ENCODE measurements at places on chromosomes 7 and 10.

DNA sequence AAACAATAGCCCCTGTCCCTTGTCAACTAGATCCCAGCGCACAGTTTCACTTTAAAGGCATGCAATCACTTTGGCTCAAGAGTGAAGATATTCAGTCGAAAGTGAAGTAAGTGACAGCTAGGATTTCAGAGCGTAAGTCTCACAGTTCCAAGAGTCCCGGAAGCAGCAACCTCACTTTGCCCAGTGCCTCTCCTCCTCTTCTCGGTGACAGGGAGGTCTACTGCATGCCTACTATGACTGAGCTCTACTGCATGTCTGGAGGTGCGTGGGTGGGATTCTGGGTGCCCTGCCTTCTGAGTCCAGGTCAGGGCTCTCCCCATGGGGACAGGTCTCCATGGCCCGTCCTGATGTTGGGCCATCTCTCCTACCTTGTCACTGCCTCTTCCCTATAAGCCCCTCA is 17.0 kb downstream of the PRKCQ start:
- DNase-seq, result peak; percentile 47

- no peak for DNase-seq
These were observed 129.1 kb downstream of the SEPTIN14 start for GRCh38 chr7:55733241-55734140.

DNA sequence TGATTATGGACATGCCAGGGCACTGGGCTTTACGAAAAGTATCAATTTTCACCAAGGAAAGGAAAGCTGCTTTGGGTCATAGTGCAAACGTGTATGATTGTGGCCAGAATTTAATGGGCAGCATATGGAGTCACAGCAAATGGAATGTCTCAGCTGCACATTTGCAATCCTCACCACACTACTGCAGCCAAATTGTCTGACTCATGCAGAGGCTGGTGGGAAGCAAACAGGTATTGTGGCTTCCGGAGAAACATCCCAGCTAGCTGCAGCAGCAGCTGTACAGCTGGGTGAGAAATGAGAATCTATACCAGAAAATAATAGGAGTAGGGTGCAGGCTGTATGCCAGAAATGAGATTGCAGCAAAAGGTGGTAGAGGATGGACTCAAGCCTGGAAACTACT is 374.7 kb upstream of the VWC2 start:
- no peak for DNase-seq

- DNase-seq, result no peak
These were observed 87.2 kb upstream of the HPS1 start for GRCh38 chr10:98533746-98534445.

GRCh38 chr7:111718886-111719285 is 156.6 kb upstream of the IMMP2L start:
- DNase-seq, result no peak

- DNase-seq, result no peak
These were observed 350.7 kb upstream of the ZMIZ1 start for GRCh38 chr10:78718032-78718572.

DNA sequence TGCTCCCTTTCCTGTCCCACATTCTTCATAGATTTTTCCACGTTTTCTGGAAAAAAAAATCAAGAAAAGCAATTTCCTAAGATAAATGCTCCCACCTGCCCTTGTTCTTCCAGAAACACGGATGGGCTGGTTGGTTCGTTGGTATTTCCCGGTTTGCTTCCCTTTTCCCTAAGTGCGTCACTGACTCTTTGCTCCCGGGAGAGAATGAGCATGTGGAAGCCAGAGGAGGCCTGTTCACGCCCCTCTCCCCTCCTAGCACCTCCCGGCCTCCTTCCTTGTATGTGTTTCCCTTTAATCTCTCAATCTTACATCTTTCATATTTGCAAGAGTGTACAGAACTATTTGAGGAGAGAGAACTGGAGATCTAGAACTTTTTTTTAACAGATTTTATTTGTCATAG is 442.0 kb downstream of the GFRA1 start:
- DNase-seq, result no peak

DNA sequence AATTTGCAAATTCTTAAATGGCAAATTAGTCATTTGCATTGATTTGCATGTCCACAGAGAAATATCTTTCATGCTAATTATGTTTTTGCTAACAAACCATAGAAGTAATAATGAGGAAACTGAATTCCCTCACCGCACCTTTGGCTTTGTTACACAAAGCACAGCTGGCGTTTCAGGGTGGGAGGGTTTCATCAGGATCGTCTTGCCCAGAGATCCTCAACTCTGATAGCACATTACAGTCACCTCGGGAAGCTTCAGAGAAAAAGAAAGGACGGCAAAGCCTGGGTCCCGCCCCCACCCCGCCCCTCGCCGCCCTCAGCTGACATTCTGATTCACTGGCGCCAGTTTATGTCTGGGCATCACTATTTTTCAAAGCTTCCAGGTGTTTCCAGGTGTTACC is 119.4 kb downstream of the PTPRN2 start:
- no peak for DNase-seq

DNA sequence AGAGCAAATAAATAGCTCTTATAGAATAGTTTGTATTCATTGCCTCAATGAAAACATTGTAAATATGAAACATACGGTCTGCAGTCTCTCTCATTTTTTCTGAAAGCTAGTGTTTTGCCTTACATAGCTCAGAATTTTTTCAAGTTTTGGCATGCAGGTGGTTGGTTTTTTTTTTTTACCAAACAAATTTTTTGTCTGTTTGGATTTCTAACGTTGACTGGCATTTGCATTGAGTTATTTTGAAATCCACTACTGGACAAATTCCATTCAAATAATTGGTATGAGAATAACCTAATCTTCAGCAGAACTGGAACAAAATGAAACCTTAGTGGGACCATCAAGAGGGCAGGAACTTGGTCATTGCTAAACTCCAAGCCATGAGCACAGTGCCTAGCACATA is 107.6 kb upstream of the SAMD8 start:
- no peak for DNase-seq

DNA sequence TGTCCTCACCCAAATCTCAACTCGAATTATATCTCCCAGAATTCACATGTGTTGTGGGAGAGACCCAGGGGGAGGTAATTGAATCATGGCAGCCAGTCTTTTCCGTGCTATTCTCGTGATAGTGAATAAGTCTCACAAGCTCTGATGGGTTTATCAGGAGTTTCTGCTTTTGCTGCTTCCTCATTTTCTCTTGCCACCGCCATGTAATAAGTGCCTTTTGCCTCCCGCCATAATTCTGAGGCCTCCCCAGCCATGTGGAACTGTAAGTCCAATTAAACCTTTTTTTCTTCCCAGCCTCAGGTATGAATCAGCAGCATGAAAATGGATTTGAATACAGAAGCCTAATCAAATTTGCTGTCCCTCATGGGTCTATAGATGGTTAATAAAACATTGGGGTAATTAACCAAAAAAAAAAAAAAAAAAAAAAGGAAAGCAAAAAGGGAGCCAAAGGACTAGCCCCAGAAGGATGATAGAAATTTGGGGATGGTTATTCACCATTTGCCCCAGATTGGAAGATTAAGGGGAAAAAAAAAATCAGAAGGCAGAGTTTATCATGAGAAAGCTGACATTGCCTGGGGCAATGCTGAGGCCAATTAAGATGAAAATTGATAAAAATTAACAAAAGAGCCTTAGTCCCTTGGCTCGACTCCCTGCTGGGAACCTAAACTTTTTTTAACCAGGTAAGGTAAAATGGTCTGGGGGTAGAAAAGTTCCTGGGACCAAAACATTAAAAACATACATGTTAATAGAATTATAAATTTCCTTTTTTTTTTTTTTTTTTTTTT is 27.6 kb downstream of the AVL9 start:
- DNase-seq, result no peak

GRCh38 chr10:126551202-126551601 is 119.3 kb downstream of the C10orf90 start:
- no peak for DNase-seq

DNA sequence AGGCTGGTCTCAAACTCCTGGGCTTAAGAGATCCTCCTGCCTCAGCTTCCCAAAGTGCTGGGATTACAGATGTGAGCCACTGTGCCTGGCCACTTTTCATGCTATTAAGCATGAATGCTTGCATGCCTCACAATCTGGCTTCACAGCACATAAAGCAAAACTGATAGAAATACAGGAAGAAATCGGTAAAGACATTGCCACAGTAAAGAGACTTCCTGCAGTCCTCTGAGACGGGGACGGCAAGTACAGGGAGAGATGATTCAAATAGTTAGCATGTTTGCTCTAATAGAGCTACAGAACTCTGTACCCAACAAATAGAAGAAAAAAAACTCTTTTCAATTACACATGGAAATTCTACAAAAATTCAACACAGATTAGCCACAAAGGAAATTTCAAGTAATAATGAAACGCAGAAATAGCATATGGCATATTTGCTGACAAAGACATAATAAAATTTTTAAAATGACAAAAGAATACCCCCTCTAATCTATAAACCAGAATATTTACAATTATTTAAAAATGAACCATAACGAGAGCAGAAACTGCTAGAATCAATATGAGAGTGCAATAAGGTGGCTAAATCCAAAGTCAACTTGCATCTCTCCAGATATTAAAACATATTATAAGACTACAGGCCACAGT is 32.3 kb downstream of the CARD11 start:
- DNase-seq, result no peak

DNA sequence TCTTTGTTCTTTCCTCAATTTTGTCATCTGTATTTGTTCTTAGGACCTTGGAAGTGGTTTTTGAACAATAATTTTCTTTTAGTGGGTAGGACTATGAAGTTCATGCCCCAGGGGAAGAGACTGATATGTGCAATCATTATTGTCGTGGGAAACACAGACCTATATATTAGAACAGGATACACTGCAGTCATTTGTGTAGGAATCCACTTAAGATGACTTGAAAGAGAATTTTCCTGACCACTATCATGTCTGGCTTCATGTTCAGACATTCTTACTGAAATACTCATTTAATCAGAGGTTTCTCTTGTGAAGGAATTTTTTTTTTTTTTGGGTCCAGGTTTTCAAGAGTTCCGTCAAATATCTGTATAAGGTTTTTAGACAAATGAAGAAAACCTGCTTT is 163.6 kb downstream of the SUGCT start:
- DNase-seq, result no peak

DNA sequence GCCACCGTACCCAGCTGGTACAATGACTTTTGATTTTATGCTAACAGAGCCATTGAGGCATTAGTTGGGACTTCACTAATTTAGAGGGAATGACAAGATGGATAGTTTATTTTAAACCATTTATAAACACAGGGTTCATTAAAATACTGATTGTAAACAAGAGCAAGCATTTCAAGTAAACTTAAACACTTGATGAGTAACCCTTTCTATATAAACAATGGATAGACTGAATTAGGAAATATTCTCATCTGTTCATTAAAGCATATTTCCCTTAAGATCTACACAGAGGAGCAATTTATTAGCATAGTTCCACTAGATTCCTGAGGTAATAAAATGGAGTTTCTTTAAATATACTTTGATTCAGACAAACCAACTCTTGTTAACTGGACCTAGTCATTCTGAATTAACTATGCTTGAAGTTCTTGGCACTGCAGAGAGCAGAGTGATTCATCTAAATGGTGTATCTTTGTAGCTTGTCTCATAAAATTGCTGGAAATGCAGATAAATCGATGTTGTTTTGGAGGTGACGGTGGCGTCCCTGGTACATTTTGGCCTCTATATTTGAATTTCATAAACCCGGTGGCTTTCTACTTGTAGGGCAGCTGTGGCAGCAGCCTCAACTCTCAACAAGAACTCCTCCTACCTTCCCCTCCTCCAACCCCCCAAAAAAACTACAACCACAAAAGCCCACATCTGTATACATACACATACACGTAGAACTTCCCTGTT is 15.4 kb upstream of the VDAC2 start:
- no peak for DNase-seq

DNA sequence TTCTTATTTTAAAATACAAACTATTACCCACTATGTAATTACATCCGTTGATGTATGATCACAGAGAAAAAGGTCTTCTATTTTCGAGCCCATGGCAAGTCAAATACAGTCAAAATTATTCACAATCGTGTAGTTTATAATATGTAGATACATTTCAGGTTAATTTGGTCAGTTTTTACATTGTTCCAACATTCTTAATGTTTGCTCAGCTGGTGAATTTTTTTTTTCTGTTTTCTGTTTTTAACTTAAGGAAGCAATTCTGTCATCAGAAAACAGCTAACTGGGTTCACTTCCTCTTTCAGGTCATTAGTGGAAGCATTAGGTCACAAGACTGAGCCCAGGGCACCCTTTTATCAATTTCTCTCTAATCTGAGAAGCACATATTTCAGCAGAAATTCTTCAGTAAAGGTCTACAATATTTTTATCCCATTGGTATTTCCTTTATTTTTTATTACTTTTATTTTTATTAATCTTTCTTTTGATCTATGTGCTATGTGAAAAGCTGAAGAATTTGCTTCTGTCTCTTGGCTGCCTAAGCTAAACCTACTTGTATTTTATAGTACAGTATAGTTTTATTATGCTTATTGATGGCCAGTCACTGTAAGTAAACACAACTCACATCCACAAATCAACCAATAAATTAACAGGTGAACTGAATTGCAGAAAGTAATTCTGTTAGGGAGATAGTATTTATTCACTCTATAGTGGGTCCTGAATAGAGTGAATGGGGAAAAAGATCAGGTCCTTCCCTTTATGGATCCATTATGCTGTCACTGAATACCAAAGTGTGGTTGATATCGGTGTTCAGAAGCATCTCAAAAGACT is 84.6 kb downstream of the ICA1 start:
- peak; percentile 72 for DNase-seq

GRCh38 chr7:123974326-123974908 is 49.4 kb downstream of the SPAM1 start:
- DNase-seq, result no peak

DNA sequence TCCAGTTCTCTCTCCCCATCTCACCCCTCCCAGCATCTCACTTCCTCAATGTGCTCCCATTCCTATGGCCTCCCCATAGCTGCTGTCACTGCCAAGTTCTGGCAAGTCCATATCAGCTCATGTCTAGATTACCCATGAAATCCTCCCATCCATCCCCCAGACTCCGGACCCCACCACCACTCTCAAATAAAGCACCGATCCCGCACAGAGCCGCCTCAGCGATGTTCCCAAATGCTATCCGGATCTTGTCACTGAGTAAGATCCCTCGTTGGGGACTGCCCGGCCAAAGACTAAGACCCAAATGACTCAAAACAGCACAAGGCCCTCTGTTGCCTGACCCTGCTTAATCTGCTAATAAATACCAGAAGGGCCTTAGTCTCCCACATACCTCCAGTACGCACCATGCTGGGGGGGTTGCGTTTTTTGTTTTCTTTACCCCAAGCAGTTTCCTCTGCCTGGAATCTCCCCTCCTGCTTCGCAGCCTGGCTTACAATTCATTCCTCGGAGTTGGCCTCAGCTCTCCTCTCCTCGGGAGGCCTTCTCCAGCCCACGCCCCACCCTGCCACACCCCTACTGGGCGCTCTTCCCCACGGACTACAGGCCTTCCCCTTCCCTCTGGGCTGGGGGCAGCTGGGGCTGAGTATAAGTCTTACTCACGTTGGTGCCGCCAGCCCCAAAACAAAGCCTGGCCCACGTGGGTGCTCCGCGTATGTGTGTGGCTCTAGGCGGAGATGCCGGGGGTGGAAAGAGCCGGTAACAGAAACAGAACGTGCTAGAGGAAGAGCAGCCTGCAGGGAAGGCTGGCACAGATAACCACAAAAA is 1.8 kb upstream of the DUSP5 start:
- peak; percentile 26 for DNase-seq

GRCh38 chr10:92690211-92690914 is 608 bp downstream of the HHEX start:
- DNase-seq, result peak; percentile 90

Measured in hematopoietic multipotent progenitor cell treated with erythropoietin and hydrocortisone succinate and interleukin-3 and kit ligand, for 8 days (in vitro differentiated cells).